Pancreas (tissue), 10 donors: ENCODE measurements at places on chromosomes 4 and X. TPM values are rescaled to one million over a fixed set of nuclear protein-coding genes. Genes with fewer than 3 reads are reported as not detected.

The RAB41 gene
- total RNA-seq = not detected

The TRMT44 gene
- 10.4 TPM for total RNA-seq

The SLC7A11 gene
- total RNA-seq = 1.3 TPM

The PABPC5 gene
- 0.16 TPM for total RNA-seq

The FRG2 gene
- not detected for total RNA-seq

The TMSB15C gene
- 0.28 TPM for total RNA-seq

The DUX4 gene
- total RNA-seq = not detected

The RENBP gene
- 0.43 TPM for total RNA-seq

The CSAG3 gene
- total RNA-seq = not detected

The FGFBP2 gene
- total RNA-seq = not detected

DNA sequence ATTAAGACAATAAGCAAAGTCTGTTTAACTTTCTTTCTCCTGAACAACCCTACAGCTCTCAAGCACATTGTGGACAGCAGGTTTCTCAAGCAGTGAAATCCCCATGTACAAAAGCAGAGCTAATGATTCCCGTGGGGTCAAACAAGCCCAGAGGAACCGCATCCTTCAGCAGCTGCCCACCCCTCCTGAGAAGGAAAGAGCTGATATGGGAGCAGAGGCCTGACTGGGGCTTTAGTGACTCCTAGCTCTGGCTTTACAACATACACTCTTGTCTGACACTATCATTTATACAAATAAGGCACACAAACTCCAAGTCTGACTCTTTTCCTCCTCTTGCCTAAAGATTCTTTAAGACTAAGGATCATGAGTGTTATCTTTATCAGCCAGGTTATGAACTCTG, 32.8 kb downstream of the HDAC8 start:
- H3K27me3 ChIP-seq = no peaks in the 10 kb centered on the region
- no peak for DNase-seq
- H3K4me1 ChIP-seq = no peaks in the 10 kb centered on the region
- no peak overlapping the region for H3K4me3 ChIP-seq
- H3K27ac ChIP-seq = no peak overlapping the region

DNA sequence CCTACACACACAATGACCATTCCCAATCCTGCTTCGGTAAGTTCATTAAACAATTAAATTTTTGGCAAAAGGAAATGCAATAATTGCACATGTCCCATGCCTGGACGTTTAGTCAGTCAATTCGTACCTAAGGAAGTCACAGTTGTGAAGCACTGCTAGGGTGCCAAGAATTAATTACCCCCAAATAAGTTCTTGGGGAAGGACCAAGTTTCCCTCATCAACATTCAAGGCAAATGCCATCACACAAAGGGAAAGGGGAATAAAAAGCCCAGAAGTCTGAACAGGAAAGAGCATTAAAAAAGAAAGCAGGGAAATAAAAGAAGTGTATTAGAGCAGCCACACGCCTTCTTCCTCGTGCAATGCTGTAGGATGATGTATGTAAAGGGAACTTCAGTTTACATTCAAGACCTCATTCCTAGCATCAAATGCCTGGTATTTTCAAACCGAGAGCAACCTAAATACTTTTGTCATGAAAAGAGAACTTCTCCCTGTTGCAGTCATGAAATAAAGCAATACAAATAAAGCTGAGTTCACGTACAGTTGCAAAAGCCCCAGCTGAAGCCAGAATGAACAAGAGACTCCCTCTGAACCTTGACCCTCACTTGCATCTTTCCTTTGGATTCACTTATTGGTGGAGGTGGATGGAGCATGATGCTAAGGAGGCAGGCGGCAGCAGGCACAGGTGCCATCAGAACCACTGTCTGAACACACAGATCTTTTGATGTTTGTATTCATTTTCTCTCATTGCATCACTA, 124.0 kb upstream of the PPARGC1A start:
- no peaks in the 10 kb centered on the region for H3K4me1 ChIP-seq
- H3K27me3 ChIP-seq = no peaks in the 10 kb centered on the region
- H3K4me3 ChIP-seq = no peak overlapping the region

- H3K27ac ChIP-seq = no peak overlapping the region
- no peak overlapping the region for H3K4me3 ChIP-seq
- no peaks in the 10 kb centered on the region for H3K36me3 ChIP-seq
Observed at GRCh38 chr4:140944199-140944515, 188.0 kb upstream of the TBC1D9 start.

GRCh38 chr4:141338238-141338637, 117.5 kb downstream of the ZNF330 start:
- no peak overlapping the region for H3K4me3 ChIP-seq
- no peaks in the 10 kb centered on the region for H3K27me3 ChIP-seq
- DNase-seq = no peak
- no peak overlapping the region for H3K27ac ChIP-seq

- H3K27ac ChIP-seq = no peak overlapping the region
- no peak for DNase-seq
- H3K36me3 ChIP-seq = no peaks in the 10 kb centered on the region
Observed at GRCh38 chrX:9127986-9128385, 94.1 kb upstream of the FAM9B start.

GRCh38 chr4:123215536-123215935, 181.1 kb upstream of the SPRY1 start:
- no peak overlapping the region for H3K4me3 ChIP-seq
- DNase-seq = no peak
- H3K27me3 ChIP-seq = no peaks in the 10 kb centered on the region
- no peaks in the 10 kb centered on the region for H3K36me3 ChIP-seq
- no peaks in the 10 kb centered on the region for H3K4me1 ChIP-seq

DNA sequence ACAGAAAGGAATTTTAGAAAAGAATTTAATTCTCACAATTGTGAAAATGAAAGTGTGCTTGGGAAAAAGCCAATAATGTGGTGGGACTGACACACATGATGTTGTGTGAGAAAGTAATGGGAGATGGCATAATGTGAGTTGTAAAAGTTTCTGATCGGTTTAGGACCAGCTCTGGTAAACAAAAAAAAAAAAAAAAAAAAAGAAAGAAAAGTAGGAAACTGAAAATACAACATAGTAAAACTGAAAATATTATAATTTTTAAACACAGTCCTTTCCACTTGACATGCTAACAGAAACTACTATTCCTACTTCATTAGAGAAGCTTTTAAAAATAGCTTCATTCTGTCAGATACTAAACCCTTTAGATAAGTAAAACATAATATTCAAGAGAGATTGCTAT, 28.2 kb downstream of the RAP1GDS1 start:
- H3K36me3 ChIP-seq = peaks cover 3% of the 10 kb centered on the region
- H3K4me3 ChIP-seq = no peak overlapping the region
- H3K27ac ChIP-seq = no peak overlapping the region
- no peaks in the 10 kb centered on the region for H3K27me3 ChIP-seq
- no peak for DNase-seq

- no peaks in the 10 kb centered on the region for H3K36me3 ChIP-seq
- no peaks in the 10 kb centered on the region for H3K27me3 ChIP-seq
- H3K4me3 ChIP-seq = no peak overlapping the region
- H3K27ac ChIP-seq = no peak overlapping the region
Observed at GRCh38 chr4:38091636-38092035, 131.4 kb downstream of the PTTG2 start.

GRCh38 chr4:30535255-30535654, 184.9 kb upstream of the PCDH7 start:
- no peak for DNase-seq
- no peaks in the 10 kb centered on the region for H3K27me3 ChIP-seq
- no peak overlapping the region for H3K4me3 ChIP-seq
- no peaks in the 10 kb centered on the region for H3K36me3 ChIP-seq
- H3K27ac ChIP-seq = no peak overlapping the region

- H3K4me1 ChIP-seq = no peaks in the 10 kb centered on the region
- H3K4me3 ChIP-seq = no peak overlapping the region
- H3K27ac ChIP-seq = no peak overlapping the region
- H3K27me3 ChIP-seq = no peaks in the 10 kb centered on the region
- DNase-seq = no peak
Observed at GRCh38 chr4:34422472-34423175, 1821.7 kb downstream of the ARAP2 start.

GRCh38 chr4:102143433-102143832, 201.8 kb downstream of the SLC39A8 start:
- no peaks in the 10 kb centered on the region for H3K36me3 ChIP-seq
- H3K27ac ChIP-seq = no peak overlapping the region
- DNase-seq = no peak

DNA sequence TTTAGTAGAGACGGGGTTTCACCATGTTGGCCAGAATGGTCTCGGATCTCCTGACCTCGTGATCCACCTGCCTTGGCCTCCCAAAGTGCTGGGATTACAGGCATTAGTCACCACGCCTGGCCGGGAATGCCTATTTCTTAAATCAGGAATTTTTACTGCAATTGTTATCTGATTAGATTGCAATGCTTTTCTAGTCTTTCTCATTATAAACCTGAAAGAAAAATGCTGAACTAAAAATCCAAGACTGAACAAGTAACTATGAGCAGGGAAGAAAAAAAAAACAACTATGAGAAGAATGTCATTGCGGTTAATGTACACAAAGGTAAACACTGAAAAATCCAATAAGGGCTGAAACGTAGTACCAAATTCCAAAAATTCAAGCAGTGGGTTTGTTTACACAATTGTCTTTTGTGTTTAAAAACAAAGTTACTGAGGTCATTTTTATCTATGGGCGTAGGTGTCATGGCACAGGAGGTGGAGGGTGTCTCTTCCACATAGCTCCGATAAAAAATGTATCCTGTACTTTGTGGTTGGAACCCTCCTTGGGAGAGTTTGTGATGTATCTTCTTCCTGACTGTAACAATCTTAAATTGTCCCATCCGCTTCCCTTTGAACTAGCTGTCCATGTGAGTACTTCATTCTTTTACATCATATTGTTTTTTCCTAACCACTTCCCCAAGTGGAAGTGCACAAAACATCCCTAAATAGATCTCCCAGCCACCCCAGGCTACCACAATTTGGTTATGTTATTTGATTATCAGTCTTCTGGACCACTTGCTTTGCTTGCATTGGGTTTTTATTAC, 11.1 kb upstream of the TMEM156 start:
- no peaks in the 10 kb centered on the region for H3K27me3 ChIP-seq
- peak overlapping the region; percentile 37 for H3K27ac ChIP-seq
- DNase-seq = no peak

DNA sequence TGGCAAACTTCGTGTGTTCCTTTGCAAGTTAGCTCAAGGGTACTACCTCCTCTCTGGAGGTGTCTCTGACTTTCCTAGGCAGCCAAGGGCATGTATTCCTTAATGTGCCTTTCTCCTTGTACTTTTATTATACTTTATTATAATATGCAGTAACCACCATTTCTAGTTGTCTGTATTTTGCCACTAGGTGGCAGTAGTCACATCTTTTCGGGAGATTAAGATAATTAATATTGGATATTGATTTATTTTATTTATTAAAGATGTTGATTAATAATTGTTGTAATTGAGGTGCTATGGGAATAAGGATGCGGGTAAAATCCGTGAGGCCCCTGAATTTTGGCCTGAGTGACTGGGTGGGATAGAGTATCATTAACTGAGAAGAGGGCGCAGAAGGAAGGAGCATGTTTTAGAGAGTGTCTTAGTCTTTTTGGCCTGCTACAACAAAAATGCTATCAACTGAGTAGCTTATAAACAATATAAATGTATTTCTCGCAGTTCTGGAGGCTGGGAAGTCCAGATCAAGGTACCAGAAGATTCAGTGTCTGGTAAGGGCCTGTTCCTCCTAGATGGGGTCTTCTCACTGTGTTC, 153.3 kb downstream of the TMEM164 start:
- H3K27me3 ChIP-seq = no peaks in the 10 kb centered on the region
- DNase-seq = no peak
- no peaks in the 10 kb centered on the region for H3K36me3 ChIP-seq
- H3K4me1 ChIP-seq = no peaks in the 10 kb centered on the region
- H3K4me3 ChIP-seq = no peak overlapping the region

DNA sequence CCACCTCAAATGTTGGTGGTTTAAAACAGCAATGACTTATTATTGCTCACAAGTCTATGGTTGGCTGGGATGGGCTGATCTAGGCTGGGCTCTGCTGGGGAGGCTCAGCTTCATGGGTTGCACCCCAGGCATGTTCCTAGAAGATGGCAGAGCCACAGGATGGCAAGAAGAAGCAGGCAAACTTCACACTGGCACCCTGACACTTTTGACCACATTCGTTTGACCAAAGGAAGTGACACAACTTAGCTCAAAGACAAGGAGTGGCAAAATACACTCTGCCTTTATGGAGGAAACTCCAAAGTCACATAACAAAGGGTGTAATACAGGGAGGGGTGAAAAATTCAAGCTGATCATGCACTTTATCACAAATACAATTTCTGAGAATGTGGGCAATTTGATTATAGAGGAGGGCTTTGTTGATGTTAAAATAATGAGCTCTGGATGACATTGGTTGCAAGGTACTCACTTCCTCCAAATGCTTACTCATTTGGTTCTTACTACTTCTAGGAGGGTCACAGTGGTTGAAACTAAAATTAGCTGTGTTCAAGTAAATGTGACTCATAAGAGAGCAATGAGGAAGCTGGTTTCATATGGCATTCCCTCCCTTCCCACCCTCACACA, 249.2 kb upstream of the RPS6KA3 start:
- DNase-seq = no peak
- no peaks in the 10 kb centered on the region for H3K36me3 ChIP-seq
- H3K27ac ChIP-seq = peak overlapping the region; percentile 47
- no peak overlapping the region for H3K4me3 ChIP-seq
- H3K27me3 ChIP-seq = no peaks in the 10 kb centered on the region
- no peaks in the 10 kb centered on the region for H3K4me1 ChIP-seq

- H3K27ac ChIP-seq = no peak overlapping the region
- no peak for DNase-seq
- no peaks in the 10 kb centered on the region for H3K36me3 ChIP-seq
- H3K4me3 ChIP-seq = no peak overlapping the region
Observed at GRCh38 chr4:180564448-180564847, 1678.8 kb upstream of the TENM3 start.

- H3K4me1 ChIP-seq = no peaks in the 10 kb centered on the region
- no peak overlapping the region for H3K27ac ChIP-seq
- no peak overlapping the region for H3K4me3 ChIP-seq
- no peaks in the 10 kb centered on the region for H3K36me3 ChIP-seq
- DNase-seq = no peak
- no peaks in the 10 kb centered on the region for H3K27me3 ChIP-seq
Observed at GRCh38 chrX:130846746-130847145, 56.3 kb downstream of the ENOX2 start.

GRCh38 chr4:95537191-95537590, 11.6 kb downstream of the UNC5C start:
- H3K36me3 ChIP-seq = no peaks in the 10 kb centered on the region
- H3K4me3 ChIP-seq = no peak overlapping the region
- no peak for DNase-seq
- H3K27ac ChIP-seq = no peak overlapping the region
- H3K27me3 ChIP-seq = no peaks in the 10 kb centered on the region
